IPS DF 6.9 (cell line): ENCODE measurements at places on chromosomes 11 and 22.

- DNase-seq = no peak
Observed at GRCh38 chr11:21446939-21447590, 745.8 kb upstream of the ANO5 start.

- DNase-seq = no peak
Observed at GRCh38 chr22:44139773-44140172, 41.0 kb upstream of the PARVG start.

- DNase-seq = no peak
Observed at GRCh38 chr11:113827477-113827876, 47.9 kb downstream of the CLDN25 start.

DNA sequence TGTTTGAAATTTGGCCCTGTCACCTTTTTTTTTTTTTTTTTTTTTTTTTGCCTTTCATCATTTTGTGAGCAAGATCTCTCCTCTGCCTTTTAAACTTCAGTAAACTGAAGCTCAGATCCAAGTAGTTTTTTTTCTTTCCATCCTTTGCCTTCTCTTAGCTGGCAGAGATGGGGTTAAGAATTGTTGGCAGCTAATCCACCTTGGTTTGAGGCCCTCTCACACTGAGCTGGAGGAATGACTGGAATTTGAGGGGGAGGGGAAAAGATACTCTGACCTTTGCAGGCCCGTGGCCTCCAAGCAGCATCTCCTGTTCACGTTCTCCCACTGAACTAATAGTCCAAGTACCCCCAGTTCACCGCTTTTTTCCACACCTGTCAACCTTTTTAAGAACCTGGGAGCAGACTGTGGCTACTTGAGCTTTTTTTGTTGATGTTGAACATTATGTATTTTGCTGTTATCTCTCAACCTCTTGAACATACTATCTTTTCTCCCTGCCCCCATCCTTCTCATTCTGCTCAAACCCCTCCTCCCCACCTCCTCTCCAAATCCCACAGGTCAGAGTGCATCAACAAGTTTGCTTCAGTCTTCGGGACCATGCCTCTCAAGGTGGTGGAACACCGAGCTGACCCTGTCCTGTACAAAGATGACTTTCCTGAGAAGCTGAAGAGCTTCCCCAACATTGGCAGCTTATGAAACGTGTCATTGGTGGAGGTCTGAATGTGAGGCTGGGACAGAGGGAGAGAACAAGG lies 66.2 kb downstream of the ALX4 start:
- peak; percentile 80 for DNase-seq

- DNase-seq = no peak
Observed at GRCh38 chr22:44438481-44439131, 59.4 kb downstream of the RTL6 start.

DNA sequence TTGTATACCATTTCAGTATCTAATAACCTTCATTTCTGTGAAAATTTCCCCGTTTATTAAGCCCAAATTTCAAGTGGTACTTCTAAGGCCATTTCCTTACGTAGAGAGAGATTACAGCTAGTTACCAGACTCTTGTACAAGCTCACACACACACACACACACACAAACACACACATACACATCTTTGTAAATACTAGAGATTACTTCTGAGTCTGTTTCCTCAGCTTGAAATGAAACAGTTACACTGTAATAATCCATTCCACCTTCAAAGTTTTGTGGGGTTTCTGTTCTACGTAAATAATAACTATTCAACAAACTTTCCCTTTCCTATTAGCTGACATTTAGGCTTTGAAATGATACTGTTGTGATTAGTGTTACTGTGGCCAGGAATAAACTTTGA lies 6.2 kb downstream of the POGLUT3 start:
- DNase-seq = no peak

DNA sequence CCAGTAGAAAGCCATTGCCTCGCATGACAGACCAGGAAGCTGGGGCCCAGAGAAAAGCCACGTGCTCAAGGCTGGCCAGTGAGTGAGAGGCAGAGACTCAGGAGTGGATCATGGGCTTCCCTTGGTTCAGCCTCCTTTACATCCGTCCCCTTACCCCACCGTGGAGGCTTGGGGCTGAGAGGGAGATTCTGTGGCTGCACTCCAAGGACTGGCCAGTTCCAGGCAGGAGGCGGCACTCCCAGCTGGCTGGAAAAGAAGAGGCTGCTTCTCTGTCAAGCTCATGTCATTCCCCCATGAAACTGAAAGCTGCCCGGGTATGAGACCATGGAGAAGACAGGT lies 6.6 kb upstream of the ASCL2 start:
- no peak for DNase-seq

DNA sequence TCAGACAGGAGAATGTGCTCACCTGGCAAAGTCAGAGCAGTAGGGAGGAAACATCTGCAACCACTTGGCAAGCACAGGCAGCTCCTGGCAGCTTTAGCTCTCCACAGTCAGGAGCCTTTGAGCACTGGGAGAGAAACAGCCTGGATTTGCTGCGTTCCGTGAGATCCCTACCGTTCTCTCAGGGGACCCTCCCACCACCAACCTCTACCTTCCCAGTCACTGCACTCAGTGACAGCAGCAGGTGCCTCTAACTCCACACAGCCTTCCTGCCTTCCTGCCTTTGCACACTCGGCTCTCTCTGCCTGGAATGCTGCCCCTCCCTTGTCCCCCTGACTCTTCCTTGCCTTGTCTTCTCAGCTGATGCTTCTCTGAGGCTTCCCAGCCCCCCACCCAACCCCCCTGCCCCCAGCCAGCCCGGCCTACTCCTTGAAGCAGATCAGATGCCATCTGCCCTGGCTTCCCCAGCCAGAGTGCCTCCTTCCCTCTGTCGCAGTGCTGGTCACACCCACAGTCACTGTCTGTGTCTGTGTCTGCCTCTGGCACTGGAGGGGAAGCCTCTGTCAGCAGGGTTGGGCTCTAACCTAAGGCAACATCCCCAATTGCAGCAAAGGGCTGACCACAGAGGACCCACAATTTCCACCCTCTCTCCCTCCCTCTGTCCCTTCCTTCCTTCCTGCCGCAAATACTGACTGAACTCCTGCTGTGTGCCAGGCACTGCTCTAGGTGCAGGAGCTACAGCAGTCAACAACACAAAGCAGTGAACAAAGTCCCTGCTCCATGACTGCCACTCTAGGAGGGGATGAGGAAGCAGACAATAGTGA lies 14.9 kb upstream of the TSKU start:
- no peak for DNase-seq

DNA sequence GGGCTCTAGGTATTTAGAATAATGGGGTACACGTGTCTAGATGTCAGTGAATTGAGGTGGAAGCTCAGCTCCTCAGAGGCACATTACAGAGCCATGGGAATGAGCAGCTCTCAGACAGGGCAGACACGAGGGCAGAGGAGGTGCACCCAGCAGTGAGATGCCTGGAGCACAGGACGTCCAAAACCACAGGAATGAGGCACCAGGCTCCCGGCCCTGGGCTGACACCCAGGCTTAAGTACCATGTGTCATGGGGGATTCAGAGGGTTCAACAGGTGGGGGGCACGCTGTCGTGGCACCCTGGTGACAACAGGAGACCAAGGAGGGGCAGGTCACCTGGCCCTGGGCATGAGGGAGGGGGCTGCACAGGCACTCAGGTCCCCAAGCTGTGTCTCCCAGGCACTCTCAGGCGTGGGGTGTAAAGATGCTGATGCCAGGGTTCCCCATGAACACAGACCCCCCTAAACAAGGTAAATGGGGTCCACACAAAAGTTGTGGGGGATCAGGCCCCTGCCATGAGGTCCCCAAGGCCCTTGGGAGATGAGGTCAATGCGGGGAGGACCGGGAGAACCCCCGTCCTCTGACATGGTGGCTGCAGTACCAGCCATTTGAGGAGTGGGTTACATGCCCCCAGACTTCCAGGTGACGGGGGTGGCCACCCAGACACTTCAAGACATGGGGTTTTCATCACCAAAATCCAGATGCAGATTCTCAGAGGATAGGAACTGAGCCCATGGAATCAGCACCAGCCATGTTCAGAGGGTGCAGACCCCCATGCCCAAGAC lies 5.6 kb upstream of the SYT8 start:
- no peak for DNase-seq
